Naive thymus-derived CD8-positive, alpha-beta T cell (primary cell): ENCODE measurements at places on chromosomes 7 and 10. TPM values are rescaled to one million over a fixed set of nuclear protein-coding genes. Genes with fewer than 3 reads are reported as not detected.

DNA sequence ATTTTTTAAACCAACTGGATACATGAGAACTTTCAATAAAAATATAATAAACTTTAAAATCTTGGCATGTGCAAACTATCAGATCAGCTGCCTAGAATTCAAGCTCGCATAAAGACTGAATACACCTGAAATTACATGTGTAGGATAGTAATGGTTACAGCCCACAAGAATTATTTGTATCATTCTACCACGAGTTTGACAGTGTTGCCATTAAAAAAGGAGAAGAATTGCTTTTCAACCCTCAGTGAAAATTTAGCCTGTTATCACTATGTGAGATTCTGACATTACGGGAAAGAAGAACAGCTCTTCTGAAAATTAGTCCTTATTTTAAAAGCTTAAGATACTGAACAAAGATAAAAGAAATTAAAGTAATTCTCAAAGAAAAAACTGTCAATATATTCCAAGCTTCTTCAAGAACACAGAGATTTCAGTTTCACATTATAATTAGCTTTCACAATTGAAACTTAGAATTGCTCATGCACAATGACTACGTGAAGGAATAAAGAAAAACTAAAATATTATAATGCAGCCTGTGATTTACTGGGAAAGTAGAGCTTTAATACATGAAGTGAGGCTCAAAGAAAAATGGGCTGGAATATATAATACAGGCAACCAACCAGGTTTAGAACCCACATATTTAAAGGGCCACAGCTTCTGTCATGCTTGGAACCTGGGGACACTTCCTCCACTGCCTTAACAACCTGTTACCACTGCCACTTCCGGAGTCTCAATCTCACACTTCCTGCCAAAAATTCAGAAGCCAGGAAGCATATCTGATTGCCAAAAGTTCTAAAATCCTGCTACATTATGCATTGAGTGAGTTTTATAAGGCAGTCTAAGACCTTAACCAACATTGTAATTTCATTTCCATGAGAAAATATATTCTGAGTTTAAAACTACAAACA is 23.2 kb downstream of the TPK1 start:
- DNase-seq, result peak; percentile 77

DNA sequence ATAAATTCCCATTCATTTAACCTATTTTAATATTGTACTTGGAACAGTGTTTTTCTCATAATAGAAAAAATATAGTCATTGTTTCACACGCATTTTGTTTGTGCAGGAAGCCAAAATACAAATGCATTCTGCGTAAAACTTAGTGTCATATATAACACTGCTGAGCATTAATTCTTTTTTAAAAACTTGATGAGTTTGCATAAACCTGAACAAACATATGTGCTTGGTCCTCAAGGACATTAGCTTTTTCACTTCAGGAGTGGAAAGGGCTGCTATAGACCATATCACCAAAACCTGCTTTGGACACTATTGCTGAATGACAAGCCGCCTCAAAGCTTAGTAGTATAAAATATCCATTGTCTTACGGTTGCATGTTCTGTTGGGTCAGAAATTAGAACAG is 101.6 kb upstream of the PRR15 start:
- DNase-seq, result no peak

- no peak for DNase-seq
Measured at GRCh38 chr10:49620286-49620810, 6.5 kb downstream of the CHAT start.

DNA sequence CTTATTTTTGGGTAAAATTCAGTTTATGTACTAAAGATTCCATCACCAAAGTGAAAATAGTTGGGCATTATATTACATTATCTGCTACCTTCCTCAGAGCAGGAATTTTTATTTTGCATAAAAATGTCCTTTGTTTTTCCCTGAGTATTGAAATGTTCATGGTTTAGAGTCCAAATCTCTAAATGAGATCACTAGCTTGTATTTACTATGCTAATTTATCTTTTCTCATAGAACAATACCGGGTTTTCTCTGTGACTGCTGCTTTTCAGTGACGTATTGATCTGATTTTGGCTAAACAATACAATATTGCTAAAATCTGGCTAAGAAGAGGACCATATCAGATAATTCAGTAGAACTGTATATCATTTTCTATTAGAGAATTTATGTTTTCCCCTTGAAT is 89.6 kb upstream of the TEX47 start:
- DNase-seq, result no peak

CSGALNACT2 gene
- 61.0 TPM for total RNA-seq
